Vagina (tissue), 2 donors: ENCODE measurements at places on chromosomes 7 and 10.

- no peak for DNase-seq
Observed at GRCh38 chr7:11650030-11650429, 182.0 kb downstream of the THSD7A start.

- no peak for DNase-seq
Observed at GRCh38 chr10:60310740-60311139, 78.9 kb downstream of the ANK3 start.

DNA sequence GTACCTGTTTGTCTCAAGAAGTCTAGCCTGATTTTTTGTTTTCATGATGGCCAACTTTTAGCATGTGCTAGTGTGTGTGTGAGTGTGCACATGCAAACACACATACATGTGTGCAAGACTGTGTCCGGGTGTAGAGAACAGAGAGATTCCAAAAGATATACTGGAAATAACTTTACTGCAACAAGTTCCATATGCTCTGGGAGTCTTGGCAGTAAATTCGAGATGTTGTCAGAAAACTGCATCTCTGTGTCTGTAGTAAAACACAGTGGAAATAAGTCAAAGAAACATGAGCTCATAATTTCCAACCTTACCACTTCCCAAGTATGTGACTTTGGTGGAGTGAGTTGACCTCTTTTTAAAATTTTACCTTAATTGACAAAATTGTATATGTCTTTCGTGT is 950.8 kb upstream of the C7orf33 start:
- no peak for DNase-seq

DNA sequence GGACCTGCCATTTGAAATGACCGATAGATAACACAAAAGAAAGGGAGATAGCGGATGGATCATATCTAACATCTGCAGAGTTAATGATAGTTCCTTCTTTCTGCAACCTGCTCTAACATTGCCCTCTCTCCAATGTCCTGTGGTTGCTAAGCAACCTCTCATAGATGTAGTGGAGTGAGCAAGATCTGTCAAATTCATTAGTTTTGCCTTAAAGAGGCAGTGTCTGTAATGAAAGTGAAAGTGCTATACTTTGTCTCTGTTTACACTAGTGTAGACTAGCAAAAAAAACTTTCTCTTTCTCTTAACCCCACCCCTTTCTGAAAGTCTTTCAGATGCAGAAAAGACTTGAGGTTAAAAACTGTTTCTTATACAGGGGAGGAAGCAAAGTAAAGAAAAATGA is 1196.9 kb downstream of the SORCS3 start:
- DNase-seq: no peak

- DNase-seq: no peak
Observed at GRCh38 chr10:122931088-122931906, 20.9 kb downstream of the FAM24A start.

DNA sequence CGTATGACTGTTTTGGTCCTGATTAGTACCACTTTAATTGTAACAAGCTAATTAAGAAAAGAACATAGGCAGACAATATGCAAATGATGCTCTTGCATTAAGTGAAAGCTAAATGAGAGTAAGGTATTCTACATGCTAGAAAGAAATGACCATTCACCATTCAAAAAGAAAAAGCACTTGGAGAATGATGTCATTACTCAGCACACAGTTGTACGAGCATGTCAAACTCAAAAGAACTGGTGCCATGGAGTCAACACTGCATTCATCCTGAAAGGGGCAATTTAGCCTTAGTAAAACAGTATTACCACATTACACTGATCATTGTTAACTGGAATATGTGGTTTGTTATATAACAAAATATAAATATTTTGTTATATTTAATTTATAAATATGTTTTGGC is 136.2 kb upstream of the CTTNBP2 start:
- DNase-seq: no peak

DNA sequence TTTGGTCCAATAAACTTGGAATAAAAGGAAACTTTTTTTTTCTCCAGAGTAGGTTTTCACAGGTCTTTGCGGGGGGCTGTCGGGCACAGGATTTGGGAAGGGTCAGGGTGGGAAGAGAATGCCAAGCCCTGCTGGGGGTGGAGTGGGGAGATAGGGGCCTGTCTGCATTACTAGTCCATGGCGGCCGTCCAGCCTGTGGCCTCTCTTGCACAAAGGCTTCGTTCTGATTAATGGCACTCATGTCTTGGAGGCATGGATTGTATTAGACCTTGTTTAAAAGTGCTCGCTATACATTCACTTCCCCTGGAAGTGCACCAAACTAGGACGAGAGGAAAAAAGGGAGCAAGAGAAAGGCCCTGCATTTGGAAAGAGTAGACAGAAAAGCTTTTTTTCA is 37.2 kb downstream of the LRMDA start:
- no peak for DNase-seq

- no peak for DNase-seq
Observed at GRCh38 chr10:104190695-104191094, 41.5 kb downstream of the CFAP43 start.

DNA sequence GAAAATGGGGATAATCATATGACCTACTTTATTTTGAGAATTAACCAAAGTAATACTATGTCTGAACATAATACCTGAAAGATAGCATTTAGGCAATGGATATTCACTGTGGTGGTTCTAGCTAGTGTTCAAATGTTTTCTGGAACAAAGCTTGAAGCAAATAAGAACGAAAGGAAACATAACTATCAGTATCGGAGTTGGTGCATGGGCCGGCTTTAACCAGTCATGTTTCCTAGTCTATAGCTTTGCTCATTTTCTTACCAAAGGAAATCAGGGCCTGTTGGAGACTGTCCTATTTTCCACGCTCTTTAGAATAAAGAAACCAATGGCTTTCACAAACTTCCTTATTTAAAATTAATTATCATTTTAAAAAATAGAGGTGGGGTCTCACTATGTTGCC is 8.9 kb downstream of the IL2RA start:
- no peak for DNase-seq

DNA sequence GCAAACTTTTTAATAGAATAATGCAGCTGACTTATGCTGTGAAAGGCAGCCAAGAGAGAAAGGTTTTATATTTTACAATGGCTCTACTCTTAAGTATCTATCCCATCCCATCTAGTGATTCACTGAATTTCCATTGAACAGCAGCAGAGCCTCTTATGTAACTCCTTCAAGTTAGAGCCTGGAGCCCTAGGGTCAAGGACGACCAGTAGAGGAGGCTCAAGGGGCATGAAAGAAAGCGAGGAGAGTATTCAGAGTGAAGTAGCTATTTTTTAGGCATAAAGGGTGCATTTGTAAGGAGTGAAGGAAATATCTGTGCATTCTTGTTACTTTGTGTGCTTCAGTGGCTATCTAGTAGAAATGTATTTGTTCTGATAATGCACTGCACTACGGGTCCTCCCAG is 180.2 kb upstream of the TPK1 start:
- no peak for DNase-seq
